ENCODE measurements at places on chromosomes 5 and 9.

DNA sequence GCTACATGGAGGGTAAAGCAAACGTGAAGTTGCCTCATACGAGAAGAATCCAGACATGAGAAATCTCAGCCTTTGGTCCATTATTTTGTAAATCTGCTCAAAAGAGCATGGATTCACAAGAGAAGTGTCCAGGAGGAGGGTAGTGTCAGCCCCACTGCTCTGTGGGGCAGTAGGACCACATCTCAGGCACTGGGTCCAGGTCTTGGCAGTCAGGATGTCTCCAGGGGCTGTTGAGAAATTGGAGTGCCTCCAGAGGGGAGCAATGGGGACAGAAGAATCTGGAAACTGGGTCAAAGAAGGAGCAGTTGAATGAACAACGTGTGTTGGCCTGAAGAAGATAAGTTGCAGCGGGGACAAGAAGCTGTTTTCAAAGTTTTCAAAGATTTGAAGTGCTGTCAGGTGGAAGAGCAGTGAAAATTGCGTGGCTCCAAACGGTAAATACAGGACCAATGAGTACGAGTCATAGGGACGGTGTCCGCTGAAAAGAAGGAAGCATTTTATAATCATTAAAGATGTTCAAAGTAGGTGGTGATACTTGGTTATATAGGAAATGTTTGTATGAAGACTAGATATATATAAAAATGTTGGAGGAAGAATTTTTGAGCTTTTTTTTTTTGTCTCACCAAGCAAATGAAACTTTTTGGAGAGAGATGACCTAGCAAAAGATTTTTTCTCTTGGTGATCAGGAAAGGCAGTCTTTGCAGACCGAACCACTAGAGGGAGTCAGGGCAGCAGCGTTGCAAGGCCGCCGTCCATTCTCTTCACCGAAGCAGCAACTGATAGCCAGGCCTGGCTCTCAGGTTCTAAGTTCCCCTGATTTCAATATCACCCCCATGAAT lies 57.1 kb upstream of the ZBED3 start:
- peak; percentile 66 for DNase-seq

- DNase-seq, result no peak
Observed at GRCh38 chr9:82273121-82273520, 284.5 kb downstream of the SPATA31D1 start.

DNA sequence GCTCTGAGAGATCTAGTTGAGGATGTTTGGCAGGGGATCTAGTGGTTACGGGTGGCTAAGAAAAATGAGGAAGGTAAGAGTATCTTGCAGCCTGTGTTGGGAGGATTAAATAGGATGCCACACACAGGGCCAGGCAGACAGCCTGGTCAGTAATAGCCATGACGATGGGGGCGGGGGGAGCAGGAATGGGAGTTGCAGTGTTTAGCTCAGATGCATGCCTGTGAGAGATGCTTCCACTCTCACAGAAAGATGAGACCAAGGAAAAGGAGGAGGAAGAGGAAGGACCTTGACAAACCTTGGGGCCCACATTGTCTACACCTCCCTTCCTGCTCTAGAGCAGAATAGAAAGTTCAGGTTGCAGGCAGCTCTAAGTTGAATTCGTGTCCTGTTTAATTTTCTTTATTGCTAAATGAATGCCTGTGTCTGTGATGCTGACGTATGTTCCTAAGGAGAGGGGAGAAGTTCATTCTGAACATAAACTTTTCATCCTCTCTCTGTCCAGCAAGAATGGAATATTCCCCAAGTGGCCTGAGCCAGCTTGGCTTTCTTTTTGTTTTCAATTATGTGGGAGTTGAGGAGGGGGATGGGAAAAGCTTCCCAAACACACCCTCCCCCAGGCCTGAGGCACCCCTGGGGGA lies 28.7 kb downstream of the TGFBI start:
- DNase-seq, result no peak

DNA sequence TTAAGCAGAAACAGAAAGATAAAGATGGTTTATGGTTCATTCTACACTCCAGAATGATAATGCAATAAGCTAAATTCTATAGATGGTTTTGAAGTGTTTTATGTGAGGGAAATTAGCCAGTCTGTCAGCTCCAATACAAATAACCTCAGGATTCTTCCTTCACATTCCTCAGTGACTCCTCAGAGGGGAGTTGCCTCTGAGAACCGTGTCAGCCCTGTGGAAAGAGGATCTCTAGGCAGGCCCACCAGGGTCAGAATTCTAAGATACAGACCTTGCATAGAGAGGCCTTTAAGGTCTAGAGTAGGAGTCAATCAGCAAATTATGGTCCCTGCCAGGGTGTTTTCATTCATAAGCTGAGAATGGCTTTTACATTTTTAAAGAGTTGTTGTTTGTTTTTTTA lies 26.6 kb downstream of the RUSC2 start:
- DNase-seq, result no peak

DNA sequence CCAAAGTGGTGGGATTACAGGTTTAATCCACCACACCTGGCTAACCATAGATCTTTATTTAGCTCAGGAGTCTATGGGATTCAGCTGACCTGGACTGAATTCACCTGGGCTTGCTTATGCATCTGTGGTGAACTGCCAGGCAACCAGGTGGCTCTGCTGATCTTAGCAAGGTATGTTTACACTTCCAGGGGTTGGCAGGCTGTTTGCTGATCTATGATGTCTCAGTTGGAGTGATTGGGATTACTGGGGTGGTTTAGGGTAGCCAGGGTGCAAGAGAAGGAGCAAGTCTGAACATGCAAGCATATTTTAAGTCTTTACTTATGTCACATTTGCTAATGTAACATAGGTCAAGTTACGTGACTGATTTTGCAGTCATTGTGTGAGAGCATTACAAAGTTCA lies 63.6 kb upstream of the JAK2 start:
- no peak for DNase-seq

- DNase-seq, result no peak
Observed at GRCh38 chr5:72156946-72157624, 49.8 kb downstream of the MAP1B start.

DNA sequence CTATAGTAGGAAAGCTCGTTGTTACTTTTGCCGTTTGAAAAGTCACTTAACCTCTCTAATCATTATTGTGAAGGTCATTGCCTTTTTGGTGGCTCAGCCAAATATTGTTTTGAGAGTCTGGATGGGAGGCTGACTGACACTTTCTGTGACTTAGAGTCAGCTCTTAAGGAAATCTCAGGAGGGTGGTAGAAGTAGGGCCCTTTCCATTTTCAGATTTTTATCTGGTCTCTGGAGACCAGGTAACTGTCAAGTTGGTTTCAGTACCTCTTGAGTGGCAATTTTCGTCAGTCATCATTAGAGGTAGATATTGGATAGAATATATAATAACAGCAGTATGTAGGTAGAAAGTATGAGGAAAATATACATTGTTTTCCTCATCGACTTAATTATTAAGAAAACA lies 23.3 kb downstream of the UGCG start:
- no peak for DNase-seq

GRCh38 chr9:112047538-112048066 lies 127.5 kb downstream of the SUSD1 start:
- DNase-seq, result no peak

DNA sequence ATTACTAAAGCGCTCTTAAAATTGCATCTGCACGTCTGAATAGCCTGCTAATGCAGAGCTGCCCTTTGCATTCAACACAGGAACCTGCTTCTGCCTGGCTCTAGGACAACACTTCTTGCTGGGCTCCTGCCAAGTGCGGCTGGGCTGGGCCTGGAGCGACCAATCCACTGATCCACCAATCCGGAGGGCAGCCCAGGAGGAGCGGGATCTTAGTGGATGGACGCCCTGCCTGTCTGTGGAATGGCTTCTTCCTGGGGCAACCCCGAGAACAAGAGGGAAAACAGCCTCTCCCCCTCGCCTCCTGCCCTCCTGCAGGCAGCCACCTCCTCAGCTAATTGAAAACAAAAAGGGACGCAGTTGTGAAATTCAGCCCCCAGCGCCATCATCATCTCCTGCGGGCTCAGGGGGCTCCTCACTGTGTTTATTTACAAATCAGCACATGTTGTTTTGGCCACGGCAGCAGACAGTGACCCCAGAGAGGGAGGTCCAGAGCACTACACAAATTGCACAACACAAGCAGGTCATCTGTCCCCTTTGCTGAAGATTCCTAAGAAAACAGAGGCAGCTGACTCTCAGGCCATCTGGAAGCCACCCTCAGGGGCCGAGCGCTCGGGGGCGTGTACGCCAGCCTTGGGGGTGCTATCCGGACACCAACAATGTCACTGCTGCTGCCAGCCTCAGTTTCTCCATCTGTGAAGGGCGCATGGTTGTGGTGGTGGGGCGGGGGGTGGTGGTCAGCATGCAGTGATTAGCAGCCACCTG lies 57.3 kb downstream of the GADD45G start:
- DNase-seq, result peak; percentile 93
